Urinary bladder (tissue), 4 donors: ENCODE measurements at places on chromosomes 7 and 10. TPM values are rescaled to one million over a fixed set of nuclear protein-coding genes. Genes with fewer than 3 reads are reported as not detected.

The AS3MT gene
- 4.1 TPM for total RNA-seq

The C10orf62 gene
- not detected for total RNA-seq

The FANK1 gene
- 2.0 TPM for total RNA-seq

DNA sequence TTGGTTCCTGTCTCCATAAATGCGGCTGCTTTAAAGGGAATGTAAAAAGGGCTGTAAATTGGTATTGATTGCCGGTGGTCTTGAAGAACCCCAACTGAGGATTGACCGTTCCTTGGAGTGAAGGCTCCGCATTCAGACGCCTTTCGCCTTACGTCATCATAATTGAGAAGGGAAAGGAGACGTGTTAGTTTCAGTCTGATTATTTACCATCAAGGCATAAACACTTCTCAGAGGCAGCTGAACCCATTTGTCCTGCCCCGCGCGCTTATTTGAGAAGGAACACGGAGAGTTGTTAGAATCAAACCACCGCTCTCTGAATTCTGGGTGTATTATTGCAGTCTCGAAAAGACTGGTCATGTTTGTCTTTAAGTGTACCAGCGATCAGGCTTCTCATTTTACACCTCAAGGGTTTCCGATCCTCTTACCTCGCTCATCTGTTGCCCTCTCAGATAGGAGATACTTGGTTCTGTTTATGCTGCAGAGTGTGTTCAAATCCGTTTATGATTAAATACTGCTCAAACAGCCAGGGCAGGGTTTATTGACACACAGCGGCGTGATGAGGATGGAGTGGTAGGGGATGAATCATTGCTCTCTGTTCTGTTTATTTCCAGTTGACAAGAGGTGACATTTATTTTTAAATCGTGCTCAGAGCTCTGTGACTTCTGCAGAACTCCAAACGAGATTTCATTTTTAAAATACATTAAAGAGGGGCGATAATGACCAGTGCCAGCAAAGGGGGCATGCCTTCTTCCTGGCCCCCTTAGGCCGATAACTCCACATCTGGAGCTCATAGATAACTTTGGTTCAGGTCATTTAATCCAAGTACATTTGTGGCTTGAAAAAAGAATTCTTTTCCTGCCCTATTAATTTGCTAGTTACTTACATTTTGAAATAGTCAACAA, 30.4 kb downstream of the FOXK1 start:
- no peak for DNase-seq

- no peak for DNase-seq
Measured at GRCh38 chr7:83077328-83077727, 85.4 kb downstream of the PCLO start.

GRCh38 chr7:18262058-18262457, 233.5 kb upstream of the HDAC9 start:
- no peak for DNase-seq

GRCh38 chr7:100895956-100896731, 456 bp upstream of the ACHE start:
- DNase-seq: no peak
